Effector memory CD8-positive, alpha-beta T cell (primary cell): ENCODE measurements at places on chromosomes 13 and 19.
A peak's percentile ranks its signal among the peaks of the same experiment; 100 is the strongest.

GRCh38 chr13:37656247-37656940 is 57.8 kb upstream of the POSTN start:
- DNase-seq, result no peak

DNA sequence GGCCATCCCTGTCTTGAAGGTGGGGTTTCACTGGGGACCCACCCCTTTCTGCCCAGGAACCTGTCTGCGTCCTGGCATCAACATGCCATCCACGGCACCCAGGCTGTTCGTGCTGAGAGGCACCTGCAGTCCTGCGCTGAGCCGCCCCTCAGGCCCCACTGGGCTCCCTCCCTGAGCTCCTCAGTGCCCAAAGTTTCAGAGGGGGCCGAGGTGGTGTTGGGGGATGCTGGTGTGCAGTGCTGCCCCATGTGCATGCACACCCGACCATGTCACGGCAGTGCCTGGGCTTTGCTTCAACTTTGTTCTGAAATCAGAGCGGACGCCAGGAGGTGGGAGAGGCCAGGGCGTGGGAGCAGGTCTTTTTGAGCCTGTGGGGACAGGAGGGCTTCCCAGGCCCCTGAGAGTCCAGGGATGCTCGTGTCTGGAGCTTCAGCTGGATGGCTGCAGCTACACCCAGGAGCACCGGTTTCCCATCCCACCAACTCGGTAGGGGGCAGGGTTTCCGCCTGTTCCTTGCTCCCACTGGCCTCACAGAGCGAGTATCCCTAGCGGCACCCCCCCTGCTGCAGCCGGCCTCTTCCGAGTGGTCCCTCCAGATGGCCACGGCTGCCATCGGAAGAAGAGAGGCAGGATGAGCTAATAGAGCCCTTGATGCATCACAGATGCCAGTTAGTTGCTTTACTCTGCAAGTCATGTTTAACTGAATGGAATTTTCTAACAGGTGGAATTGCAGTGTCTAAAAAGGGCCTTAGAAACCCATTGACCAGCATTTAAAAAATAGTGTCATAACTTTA is 44.0 kb downstream of the WDFY2 start:
- no peak for DNase-seq

DNA sequence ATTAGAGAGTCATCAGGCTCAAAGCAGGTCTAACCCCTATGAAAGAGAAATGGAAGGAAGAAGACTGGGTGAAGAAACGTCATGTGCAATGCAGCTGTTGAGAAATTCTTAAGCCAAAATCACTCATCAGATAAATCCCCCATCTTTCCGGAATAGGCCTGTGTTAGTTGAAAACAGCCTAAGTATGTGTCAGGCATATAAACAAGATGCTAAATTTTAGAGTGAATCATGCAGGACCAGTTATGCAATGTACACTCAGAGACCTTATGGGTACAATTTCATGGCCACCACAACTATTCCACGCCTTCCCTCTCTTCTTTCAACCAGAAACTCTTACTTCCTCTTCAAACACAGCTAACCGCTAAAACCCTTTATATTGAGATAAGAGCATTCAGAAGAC is 717.7 kb upstream of the ATXN8OS start:
- DNase-seq, result no peak

DNA sequence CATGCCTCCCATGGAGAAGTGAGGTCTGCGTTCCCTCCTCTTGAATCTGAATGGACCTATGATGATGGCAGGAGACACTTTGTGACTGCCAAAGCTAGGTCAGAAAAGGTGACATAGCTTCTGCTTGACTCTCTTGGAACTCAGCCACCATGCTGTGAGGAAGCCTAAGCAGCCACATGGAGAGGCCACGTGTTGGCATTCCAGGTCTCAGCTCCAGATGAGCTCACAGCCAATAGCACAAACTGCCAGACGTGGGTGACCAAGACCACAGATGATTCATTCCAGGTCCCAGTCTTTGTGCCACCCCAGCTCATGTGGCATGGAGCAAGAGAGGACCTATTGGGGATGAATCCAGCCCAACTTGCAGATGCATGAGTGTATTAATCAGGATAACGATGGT is 8.7 kb upstream of the GGACT start:
- no peak for DNase-seq

DNA sequence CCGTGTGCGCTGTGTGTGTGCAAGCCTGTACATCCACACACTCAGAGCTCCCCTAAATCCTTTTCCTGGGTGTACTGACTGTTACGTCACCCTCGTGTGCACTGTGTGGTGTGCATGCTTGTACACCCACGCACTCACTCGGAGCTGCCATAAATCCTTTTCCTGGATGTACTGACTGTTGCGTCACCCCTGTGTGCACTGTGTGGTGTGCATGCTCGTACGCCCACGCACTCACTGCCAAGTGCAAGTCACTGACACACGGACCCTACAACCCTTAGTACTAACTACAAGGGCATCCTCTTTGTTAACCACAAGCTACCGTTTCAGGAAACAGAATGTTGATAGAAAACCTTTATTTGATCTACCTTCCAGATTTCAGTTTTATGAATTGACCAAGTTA is 983.4 kb downstream of the EFNB2 start:
- DNase-seq, result no peak

GRCh38 chr19:17784201-17785008 is 10.5 kb upstream of the B3GNT3 start:
- DNase-seq, result peak; percentile 67

DNA sequence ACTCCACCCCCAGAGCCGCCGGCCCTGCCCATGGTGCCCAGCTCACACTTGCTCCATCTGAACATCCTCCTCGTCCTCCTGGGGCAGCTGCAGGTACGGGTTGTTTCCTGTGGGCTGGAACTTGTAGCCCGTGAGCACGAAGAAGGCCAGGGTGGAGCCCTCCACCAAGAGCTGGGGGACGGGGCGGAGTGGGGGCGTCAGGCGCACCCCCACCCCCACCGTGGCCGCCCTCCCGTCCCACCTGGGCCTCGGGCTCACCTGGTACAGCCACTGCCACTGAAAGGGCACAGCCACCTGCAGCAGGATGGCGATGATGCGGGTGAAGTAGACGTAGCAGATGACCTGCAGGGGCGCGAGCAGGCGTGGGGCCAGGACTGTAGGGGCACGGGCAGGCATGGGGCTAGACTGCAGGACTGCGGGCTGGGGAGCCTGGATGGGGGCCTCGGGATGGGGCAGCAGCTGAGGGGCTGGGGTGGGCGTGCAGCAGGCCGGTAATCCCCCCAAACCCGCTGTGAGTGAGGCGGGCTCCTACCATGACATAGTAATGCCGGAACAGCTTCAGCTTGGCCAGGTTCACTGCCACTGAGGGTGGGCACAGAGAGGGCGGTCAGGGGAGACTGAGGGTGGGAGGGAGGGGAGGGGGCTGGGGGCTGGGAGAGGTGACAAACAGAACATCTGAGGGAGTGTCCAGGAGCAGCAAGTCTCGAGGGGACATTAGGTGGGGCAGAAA is 6.3 kb downstream of the GPR108 start:
- DNase-seq, result no peak

DNA sequence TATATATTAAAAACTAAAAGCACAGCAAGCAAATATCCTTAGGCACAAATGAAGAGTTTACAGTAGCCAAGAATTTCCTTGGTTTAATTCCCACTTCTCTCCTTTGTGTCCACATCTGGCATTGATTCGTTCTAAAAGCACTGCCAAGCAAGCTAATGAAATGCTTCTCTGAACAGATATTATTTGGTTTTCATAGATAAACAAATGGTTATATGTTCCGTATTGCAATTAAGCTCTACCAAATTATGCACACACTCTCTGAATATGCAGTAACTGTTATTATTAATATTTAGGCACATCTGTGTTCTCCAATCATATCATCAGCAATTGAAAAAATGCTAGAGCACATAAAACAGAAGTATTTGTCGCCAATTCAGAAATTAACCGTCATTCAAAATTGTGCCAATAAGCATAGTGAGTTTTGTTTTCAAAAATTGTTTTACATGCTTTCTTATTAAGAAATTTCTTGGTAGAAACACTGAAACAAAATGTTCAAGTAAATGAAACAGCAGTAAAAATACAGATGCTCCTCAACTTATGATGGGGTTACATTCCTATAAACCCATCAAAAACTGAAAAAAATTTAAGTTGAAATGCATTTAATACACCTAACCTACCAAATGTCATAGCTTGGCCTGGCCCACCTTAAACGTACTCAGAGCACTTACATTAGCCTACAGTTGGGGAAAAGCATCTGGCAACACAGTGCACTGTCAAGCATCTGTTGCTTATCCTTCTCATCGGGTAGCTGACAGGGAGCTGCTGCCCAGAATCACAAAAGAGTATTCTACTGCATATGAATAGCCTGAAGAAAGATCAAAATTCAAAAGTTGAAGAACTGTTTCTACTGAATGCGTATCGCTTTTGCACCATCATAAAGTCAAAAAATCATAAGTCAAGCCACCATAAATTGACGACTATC is 2134.7 kb downstream of the PCDH9 start:
- no peak for DNase-seq
